ENCODE measurements at places on chromosomes 3 and 15.

- peak; percentile 66 for DNase-seq
These were observed 106.7 kb upstream of the TNIK start for GRCh38 chr3:171566803-171567422.

- DNase-seq: no peak
These were observed 95.2 kb upstream of the CTNNB1 start for GRCh38 chr3:41104147-41104546.

DNA sequence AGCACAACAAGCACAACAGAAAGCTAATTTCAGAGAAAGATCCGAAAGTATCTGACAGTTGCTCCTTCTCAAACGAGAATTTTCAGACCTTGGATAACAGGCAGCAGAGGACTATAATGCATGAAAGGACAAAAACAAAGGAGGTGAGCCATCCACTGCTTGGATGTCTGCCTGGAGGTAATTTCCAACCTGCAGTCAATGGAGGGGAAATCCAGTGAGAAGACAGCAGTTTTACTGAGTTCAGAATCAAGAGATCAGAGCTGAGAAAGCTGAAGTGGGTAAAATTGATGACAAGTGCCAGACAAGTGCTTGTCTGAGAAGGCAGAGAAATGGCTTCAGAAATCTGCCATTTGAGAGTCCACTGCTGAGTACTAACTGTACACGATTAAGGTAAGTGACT is 22.1 kb downstream of the UBE3A start:
- no peak for DNase-seq

DNA sequence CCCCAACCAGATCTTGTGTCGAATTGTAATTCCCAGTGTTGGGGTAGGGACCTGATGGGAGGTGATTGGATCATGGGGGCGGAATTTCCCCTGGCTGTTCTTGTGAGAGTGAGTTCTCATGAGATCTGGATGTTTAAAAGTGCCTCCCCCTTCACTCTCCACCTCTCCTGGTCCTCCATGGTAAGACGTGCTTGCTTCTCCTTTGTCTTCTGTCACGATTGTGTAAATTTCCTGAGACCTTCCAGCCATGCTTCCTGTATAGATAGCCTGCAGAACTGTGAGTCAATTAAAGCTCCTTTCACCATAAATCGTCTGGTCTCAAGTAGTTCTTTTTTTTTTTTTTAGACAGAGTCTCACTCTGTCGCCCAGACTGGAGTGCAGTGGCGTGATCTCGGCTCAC is 42.3 kb downstream of the NR1D2 start:
- no peak for DNase-seq

- DNase-seq: no peak
These were observed 63.4 kb downstream of the LRIG1 start for GRCh38 chr3:66437341-66437929.

DNA sequence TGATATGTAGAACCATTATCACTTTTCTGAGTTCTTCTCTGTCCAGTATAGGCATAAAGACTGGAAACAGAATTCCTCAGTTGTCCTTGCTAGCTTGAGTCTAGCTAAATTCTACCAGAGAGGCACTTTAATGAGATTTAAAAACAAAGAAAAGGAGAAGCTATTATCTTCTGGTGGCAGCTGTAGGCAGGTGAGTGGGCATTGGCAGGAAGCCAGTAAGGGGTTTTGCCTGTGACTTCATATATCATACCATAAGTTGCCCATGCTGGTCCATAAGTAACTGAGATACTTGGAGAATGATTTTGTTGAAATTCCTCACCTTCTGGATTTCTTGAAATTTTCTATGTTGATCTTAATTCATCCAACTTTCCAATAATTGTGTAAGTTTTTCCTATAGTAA is 402.3 kb upstream of the TGFBR2 start:
- DNase-seq: no peak

GRCh38 chr3:174441588-174442301 is 417.4 kb upstream of the NAALADL2 start:
- DNase-seq: no peak
